Spinal cord (tissue), 10 donors: ENCODE measurements at places on chromosomes 2 and 18.

DNA sequence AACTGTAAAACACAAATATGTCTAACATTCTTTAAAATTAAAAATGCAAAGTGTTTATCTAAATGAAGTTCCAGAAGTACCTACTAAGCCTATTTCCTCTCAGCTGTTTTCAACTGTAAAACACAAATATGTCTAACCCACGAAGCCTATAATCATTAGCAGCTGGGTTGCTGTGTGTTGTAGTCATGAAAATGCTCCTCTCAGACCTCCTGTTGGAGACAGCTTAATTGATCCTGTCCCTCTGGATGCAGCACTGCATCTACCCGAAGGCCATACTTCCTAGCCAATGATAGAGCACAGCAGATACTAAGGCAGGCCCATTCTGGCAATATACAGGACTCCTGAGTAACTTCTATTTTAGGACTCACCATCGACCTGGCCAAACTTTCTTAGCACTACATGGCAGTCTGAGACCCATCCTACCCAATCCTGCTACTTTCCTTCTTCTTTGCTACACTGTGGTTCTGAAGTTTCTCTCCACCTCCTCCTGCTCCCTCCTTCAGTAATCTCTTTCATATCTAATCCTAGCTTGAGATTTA lies 92.5 kb upstream of the RBBP8 start:
- no peak for DNase-seq

DNA sequence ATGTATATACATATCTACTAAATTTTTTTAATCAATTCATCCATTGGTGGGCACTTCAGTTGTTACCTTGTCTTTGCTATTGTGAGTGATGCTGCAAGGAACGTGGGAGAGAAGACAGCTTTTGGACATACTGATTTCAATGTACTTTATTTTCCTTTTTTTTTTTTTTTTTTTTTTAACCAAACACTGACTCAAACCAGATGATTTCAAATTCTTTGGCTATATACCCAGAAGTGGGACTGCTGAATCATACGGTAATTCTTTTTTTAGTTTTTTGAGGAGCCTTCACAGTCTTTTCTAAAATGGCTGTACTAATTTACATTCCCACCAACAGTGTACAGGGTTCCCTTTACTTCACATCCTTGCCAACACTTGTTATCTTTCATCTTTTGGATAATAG lies 204.7 kb downstream of the INSIG2 start:
- DNase-seq, result no peak

GRCh38 chr2:112996635-112997034 lies 8.6 kb upstream of the IL36A start:
- no peak for DNase-seq

DNA sequence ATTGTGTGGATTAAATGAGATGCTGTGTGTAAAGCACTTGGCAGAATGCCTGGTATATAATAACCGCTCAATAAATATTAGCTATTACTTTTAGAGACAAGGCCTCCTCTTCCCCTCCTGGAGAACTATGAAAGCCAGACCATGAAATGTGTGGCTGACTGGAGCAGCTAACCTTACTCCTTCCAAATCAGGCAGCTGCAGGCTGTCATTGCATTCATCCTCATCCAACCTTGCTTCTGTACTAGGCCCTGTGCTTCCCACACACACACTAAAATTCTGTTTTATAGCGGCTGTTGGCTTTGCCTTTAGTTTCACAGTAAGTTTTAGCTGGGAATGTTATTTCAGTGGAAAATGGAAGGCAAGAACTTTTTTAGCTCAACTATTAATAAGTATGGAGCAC lies 10.2 kb upstream of the SP9 start:
- DNase-seq, result no peak

DNA sequence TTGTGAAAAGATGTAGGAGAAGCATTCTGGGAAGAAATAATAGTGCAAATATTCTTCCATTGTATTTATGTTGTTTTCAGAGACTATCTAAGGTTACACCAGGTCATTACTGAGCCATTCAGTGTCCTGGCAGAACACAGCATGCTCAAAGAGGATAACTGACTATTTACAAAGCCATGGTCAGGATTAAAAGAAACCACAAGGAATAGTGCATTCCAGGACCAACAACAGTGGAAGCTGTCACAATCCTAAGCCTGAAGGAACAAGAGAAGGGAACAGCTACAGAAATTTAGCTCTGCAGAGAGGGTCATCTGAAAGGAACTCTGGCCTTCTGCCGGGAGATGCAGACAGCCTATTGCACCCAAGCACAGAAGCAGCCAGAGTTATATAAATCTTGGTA lies 116.7 kb downstream of the DSC3 start:
- DNase-seq, result no peak

DNA sequence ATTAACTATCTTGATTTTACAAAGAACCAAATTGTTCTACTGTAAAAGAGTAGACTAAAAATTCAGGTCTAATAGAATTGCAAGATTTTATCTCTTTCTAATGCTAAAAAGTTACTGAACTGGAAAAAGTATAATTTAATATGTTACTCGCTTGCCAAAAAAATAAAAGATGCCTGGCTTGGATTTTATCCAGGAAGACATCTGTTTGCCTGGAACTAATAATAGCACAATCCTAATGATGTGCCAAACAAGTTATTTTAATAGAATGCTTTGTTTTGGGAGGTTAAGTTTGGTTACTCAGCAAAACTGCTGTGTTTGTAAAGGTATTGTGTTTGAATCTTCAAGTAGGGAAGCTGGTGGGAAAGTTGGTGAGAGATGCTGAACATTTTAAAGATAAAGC lies 19.4 kb upstream of the ZSWIM2 start:
- no peak for DNase-seq

GRCh38 chr2:72037261-72037666 lies 110.4 kb downstream of the CYP26B1 start:
- DNase-seq, result no peak

DNA sequence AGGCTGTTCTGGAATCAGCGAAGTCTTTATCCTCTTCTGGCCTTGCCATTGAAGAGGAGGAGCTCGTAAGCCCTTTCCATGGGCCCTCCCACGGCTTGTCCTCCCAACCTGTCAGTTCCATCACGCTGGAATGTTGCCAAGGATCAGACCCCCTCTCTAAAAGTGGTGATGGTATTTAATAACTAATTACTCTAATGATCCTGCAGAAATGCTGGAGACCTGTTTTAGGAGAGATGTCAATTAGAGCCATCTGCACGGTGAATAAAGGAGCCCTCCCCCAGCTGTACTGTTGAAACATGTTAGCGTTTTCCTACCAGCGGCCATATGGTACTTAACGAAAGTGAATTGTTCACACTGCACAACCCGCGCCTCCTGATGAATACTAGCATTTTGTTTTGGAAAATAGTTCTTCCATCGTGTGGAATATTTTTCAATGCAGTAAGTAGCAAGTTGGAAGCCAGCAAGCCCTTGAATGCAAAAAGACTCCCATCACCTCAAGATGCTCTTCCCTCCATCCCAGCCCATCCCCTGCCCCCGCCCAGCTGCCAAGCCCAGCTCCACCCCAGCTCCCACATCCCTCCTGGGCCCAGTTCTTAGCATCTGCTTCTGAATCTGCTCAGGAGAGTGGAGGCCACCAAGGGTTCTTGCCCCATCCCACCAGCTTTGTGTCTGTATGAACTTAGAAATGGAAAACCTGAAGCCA lies 145.4 kb downstream of the KLHL29 start:
- no peak for DNase-seq

GRCh38 chr2:85666435-85667316 lies 1.3 kb downstream of the SFTPB start:
- no peak for DNase-seq

DNA sequence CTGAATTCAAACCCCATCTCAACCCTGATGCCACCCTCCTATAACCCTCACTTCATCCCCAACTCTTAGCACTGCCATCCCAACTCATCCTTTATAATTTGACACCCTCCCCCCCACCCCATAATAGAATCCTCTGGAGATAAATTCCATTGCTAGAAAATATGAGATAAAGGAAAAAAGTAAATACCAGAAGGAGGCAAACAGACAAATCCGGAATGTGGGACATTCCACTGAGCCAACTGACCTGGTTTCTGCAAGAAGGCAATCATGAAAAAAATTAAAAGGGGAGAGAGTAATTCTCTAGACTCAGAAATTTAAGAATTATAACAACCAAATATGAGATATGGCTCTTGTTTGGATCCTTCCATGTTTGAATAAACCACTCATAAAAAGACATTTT lies 132.4 kb downstream of the CYP26B1 start:
- no peak for DNase-seq

DNA sequence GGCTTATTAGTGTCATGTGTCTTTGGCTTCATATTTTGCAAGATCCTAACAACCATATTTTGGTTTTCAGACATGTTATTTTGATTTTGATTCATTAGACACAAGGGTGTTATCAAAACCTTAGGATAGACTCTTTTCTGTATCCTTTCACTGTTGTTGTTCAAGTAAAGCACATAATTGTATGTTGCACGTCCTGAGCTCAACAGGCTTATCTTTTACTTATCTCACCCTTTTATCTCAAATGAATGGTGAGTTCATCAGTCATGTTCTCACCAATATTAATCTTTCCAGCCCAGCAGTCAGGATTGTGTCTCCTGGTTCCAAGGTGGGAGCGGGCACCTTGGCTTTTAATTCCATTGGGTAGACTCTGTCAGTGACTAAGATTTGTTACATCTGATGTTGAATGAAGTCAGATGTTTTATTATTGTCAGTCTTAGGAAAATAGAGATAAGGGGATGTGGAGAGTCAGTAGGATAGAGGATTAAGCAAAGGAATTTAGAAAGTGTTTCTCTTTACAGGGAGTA lies 11.9 kb downstream of the GPN1 start:
- DNase-seq, result no peak

DNA sequence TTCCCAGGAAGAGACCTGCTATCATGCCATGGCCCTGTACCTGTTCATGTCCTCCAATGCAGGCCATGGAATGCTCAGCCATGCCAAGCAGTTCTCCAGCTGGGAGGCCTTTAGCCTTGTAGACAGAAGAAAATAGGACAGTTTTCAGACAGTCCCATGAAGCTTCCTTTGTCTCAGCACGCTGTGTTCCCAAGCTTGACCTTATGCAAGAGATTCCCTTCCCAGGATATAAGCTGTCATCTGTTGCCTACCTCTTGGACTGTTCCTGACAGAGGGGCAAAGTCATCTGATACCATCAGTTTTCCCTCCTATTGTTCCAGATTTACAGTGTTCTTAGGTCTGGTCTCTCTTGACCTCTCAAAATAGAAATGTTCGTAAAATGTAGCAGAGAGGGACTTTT lies 96.6 kb upstream of the EML6 start:
- DNase-seq, result no peak

GRCh38 chr2:113807721-113808120 lies 51.3 kb upstream of the SLC35F5 start:
- DNase-seq, result no peak

DNA sequence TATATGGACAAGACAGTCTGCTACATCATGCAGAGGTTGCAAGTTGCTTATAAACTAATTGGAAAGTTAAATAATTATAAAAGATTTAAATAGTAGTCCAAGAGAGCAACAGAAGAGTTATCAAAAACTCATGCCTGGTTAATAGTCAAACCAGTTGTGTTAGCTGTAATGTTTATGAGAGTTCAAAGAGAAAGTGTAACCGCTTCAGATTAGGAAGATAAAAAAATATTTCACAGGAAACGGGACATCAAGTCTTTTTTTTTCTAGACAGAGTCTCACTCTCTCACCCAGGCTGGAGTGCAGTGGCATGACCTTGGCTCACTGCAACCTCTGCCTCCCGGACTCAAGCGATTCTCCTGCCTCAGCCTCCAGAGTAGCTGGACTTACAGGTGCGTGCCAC lies 34.6 kb upstream of the RNF125 start:
- no peak for DNase-seq

- DNase-seq, result no peak
These were observed 3.5 kb upstream of the PPP1CB start for GRCh38 chr2:28748176-28748575.

DNA sequence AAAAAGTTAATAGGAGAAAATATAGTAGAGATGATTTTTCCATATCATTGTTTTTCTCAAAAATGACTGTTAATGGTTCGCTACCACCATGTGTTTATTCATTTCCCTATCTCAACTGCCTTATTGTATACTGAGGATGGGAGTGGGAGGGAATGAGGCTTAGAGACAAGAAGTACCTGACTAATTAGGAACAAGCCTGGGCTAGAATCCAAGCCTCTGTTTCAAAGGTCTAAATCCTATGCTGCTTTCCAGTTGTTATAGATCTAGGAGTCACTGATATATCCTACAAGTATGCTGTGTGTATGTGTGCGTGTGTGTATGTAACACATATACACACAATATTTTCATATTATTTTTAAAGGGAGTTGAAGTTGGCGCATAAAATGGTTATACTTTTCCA lies 465.9 kb downstream of the EPHA4 start:
- no peak for DNase-seq

DNA sequence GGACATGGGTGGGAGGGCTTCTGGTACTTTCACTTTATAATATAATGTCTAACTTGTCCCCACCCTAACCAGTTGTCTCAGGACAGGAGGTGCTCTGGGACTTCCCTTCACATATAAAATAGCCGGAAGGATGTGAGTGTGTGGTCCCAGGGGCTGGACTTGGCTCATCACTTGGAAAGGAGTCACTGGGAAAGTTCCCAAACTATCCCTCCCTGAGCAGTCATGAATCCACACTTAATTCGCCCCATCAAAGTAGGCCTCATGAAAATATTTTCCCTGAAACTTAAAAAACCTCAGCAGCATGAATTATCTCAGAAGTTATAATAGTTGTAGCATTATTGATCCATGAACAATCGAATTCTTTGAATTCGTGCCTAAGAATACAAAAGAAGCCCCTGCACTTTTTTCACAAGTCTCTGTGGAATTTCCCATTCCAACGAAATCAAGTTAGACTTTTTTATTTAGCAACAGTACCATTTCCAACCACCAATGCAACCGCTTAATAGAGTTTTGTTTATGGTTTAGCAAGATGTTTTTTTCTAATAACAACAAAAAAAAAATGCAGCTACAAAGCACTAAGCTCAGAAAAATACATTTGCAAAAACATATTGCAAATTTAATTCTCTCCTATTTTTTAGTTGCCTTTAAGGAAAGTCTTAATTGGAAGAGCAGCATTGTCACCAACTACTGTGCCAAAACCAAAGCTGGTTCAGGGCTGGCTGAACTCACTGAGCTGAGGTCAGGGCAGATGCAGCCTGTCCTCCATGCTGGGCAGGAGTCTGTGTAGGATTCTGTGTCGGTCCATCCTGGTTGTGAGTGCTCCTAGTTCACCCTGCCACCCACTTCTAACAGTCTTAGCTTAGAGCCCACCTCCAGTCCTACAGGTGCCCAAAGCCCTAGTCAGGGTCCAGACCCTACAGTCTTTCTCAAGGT lies 68.8 kb upstream of the SPTBN1 start:
- no peak for DNase-seq

- no peak for DNase-seq
These were observed 33.8 kb downstream of the HS1BP3 start for GRCh38 chr2:20617081-20617575.

- no peak for DNase-seq
These were observed 41.8 kb downstream of the UBXN4 start for GRCh38 chr2:135783439-135783838.

DNA sequence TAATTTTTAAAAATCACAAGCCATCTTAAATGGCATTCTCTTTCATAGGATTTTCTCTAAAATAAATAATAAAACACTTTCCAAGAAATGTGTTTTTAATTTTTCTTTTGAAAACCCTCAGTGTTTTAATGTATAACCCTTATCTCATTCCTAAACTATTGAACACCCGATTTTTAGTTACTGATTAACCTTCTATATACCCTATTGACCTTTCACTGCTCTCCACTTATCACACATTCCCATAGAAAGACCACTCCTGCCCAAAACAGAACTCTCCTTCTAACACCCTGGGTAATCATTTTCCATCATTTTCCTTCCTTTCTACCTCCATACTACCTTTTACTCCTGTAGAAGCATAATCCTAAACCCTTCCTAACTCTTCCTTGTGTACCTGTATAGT lies 102.4 kb downstream of the EPC2 start:
- DNase-seq, result no peak

- no peak for DNase-seq
These were observed 18.6 kb upstream of the VPS4B start for GRCh38 chr18:63440881-63441280.
